ENCODE measurements at places on chromosomes 7 and 10.

DNA sequence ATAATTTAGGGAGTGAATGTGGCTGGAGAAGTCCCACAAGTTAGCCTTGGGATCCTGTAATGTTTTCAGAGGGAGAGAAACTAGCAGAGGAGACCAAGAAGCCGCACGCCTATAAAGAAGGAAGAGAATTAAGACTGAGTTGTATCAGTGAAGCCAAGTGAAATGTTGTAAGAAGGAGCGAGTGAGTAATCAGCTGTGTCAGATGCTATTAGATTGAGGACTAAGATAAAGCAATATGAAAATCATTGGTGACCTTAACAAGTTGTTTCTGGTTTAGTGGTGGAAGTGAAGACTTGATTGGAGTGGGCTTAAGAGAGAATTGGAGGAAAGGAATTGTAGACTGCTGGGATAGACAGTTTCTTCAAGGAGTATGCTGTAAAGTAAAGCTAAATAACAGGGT lies 8.8 kb downstream of the CCSER2 start:
- DNase-seq: no peak

GRCh38 chr7:130398526-130399090 lies 18.3 kb downstream of the CPA1 start:
- no peak for DNase-seq

- no peak for DNase-seq
Observed at GRCh38 chr10:126373972-126374371, 14.3 kb downstream of the ADAM12 start.

GRCh38 chr7:68722044-68722443 lies 876.2 kb upstream of the AUTS2 start:
- DNase-seq: no peak

- no peak for DNase-seq
Observed at GRCh38 chr10:12656518-12657142, 307.3 kb downstream of the CAMK1D start.

DNA sequence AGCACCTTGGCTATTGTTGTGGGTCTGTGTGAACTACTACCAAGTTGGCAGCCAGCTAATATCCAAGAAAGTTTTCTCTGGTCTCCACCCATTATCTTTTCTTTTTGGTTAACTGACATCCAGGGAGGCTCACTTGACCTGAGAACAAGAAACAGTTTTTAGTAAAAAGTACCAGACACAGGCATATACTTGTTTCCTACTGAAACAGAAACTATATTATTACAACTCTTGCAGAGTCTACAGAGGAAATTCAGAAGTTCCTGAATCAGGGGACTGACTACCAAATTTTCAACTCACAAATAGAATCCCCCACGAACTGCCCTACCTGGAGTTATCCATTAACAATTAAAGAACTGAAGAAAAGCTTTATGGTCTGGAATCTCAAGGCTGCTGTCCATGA lies 168.9 kb downstream of the KCND2 start:
- no peak for DNase-seq

DNA sequence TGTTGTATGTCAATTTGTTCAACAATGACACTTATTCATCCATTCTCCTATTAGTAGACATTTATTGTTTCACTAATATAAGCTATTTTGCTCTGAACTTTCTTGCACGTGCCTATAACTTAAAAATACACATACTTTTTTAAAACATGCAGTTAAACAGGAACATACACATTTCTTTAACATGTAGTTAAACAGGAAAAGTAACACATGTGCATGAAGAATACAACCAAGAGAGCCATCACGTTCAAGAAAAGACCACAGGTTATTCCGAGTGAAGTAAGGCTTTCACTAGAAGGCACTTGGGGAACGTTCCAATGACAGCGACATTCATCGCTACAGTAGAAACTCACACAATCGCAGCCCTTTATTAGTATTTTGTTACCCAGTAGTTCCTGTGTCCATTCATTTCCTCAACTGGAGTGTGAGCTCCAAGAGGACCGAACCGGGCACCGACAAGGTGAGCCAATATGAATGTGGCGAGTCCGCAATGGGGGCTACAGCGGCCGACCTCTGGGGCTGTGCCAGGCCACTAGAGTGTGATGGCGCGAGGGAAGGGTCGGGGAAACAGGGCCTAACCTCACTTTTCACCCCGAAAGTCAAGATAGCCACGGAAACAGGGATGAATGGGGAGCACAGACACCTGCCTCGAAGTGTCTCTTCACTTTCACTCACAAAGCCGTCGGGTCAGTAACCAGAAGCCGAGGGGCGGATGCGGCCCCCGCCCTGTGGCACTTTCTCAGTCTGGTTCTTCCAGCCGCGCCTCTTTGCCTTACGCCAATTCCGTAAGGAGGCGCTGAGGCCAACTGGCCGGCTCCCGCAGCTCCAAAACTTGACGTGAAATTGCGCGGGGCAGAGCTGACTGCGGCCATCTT lies 775 bp upstream of the SEPTIN7 start:
- peak; percentile 62 for DNase-seq

- no peak for DNase-seq
Observed at GRCh38 chr7:158157460-158157859, 430.2 kb downstream of the PTPRN2 start.

DNA sequence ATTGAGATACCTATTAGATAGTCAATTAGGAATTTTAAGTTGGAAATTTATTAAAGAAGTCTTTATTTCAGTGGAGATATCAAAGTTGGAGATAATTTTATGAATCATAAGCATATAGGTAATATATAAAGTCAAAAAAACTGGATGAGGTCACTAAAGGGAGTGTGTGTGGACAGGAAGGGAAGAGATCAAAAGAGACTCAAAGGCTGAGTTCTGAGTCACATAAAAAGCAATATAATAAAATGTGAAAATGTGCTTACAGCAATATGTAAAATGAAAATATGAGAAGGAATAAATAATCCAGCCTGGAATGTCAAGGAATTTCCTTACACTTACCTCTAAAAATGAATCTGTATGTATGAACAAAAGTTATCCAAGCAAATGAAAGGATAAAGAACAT lies 583.3 kb upstream of the SORCS1 start:
- no peak for DNase-seq

GRCh38 chr7:123562121-123562520 lies 4.5 kb upstream of the NDUFA5 start:
- no peak for DNase-seq

GRCh38 chr7:20403331-20403730 lies 72.6 kb downstream of the ITGB8 start:
- DNase-seq: no peak

- no peak for DNase-seq
Observed at GRCh38 chr7:90945104-90945787, 319.0 kb upstream of the FZD1 start.

DNA sequence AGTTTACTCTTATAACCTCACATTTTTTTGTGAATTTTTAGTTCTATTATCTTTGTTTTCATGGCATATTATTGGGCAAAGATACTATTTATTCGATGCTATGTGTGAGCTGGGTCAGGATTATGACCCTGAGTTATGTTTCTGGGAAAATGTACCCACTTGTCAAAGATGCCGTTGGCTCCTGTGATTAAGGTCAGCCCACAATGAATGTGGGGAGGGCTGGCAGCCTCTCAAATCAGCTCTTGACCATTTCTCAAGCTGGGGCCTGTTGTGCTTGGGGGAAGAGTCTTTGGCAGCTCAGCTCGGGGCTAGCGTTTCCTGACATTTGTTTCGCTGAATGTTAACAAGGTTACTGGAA lies 97.5 kb downstream of the TCF7L2 start:
- no peak for DNase-seq

DNA sequence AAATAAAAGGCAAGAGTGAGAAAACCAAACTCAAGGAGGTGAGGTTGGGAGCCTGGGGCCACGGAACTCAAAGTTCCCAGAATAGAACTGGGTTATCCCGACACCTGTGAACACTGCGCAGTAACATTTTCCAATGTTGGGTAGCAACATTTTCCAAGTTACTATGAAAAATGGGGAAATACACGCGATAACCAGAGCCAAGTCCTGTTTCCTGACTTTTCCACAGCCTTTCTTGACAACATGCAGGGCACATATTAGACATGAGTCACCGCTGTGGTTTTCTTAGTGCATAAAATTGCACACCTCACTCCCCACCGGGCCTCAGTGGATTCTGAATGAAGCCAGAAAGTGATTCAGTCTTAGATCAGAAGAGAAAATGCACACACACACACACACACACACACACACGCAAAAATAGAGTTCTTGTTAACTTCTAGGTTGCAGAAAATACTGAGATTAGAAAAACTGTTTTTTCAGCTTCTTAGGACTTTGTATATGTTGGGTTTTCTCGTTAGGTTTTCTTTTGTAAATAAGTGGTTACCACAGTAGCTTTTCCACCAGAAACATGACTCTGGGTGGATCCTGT lies 70.0 kb downstream of the CAMK1D start:
- peak; percentile 43 for DNase-seq

DNA sequence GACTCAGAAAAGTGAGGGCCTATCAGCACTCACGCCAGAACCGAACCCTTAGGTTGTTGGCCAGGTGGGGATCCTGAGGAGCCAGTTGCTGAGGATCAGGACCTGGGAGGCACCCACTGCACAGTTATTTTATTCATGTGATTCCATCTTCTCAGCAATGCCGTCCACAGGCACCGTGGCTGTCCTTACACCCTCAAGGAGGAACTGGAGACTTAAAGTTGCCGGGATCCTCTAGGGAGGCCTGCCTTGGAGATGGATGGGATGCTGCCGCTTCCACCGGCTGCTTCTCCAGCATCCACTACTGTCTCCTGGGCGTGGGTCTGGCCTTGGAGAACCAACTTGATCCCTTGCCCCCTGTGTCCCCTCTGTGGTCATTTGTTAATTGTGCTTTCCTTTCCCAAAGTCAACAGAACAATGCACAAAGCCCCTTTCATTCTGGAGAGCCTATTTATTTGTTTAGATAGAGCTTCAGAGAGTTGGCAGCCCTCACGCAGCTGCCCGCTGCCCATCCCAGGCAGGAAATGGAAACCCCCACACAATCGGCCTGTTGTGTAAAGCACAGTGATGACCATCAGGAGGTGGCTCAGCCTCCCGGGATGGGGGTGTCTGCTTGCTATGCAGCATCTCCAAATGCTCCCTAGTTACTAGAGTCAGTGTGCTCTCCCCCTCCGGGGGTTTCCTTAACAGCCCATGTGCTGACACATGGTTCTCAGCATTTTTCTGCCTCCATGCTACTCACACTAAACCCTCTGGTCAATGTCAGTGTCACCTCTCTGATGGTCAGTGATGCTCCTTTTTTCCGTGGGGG lies 52.9 kb upstream of the IGFBP3 start:
- no peak for DNase-seq

- DNase-seq: no peak
Observed at GRCh38 chr7:150738092-150738491, 874 bp downstream of the GIMAP5 start.

GRCh38 chr7:27918503-27918902 lies 178.5 kb downstream of the TAX1BP1 start:
- DNase-seq: no peak

GRCh38 chr10:132697578-132698200 lies 88.3 kb downstream of the NKX6-2 start:
- no peak for DNase-seq

DNA sequence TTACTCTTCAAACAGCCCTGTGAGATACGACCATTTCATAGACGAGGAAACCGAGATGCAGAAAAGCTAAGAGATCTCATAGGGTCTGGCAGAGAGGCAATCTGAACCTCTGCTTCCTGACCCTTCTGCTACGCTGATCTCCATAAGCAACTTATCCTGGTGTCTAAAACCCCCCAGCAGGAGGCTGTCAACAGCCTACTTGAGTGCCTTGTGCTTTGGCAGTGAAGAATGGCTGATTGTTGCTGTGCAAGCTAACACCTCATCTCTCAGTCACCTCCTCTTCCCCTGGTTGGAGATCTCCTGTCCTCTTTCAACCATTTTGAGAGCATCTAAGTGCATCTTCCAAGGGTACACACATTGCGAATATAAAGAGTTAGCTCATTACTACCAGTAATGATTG lies 86.2 kb downstream of the AOAH start:
- DNase-seq: no peak

- no peak for DNase-seq
Observed at GRCh38 chr10:47357911-47358310, 9.7 kb downstream of the RBP3 start.

- DNase-seq: no peak
Observed at GRCh38 chr10:104612571-104613205, 28.4 kb upstream of the SORCS3 start.

DNA sequence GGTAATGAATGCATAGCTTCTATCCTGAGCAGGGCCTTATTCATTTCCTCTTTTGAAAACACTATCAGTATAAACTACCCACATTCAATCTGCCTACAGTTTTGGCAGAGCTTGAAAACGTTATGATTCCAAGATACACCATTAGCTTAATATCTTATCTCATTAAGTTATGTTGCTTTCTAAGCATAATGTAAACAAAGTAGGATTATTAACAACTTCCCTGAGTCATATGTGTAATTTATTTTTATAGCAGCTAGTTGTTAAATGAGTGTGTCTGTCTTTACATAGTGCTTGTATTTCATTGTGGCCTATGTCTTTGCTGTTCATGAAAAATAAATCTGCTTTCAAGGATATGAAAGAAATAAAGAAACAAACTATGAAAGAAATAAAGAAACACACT lies 106.2 kb upstream of the DLX6 start:
- no peak for DNase-seq

DNA sequence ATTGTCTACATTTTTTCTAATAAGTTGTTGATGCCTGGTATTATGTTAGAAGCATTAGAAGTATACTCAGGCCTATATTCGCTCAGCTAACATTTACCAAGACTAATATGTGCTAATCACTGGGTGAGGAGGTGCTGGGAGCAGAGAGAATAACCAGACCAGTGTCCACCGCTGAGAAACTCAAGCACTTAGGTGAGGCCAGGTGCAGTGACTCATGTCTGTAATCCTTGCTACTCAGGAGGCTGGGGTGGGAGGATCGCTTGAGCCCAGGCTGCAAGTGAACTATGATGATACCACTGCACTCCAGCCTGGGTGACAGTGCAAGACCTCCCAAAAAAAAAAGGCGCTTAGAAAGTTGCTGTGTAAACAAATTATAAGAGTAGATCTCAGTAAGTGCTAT lies 182.2 kb upstream of the AOAH start:
- no peak for DNase-seq

DNA sequence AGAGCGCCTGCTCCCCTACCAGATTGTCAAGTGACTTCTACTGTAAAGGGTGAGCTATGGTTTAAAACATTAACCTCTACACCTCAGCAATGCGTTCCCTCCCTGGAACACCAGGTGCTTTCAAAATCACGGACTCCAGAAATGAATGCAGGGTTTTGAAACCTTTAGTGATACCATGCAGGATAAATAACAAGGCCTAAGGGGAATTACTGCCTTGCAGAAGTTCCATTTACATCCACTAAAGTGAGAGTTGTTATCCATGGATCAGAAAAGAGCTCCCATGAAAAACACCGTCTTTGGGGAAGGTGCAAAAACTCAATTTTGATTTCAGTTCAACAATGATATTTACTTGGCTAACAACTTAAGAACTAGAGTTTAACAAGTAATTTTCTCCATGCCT lies 4.0 kb downstream of the FZD8 start:
- no peak for DNase-seq

DNA sequence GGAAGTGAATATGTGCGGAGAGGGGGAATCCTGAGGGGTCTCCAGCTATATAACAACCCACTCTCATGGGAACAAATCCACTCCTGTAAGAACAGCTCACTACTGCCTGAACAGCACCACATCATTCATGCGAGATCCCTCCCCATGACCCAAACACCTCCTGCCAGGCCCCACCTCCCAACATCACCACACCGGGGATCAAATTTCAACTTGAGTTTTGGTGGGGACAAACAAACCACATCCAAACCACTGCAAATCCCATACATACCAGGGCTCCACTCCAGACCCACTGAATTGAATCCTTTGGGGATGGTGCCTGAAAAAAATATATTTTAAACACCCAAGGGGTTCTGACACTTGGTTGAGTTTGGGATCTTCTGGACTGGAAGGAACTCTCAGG lies 181.5 kb upstream of the PLXNA4 start:
- no peak for DNase-seq

- DNase-seq: no peak
Observed at GRCh38 chr10:52485462-52485861, 171.4 kb downstream of the DKK1 start.

All from stimulated activated CD8-positive, alpha-beta memory T cell treated with anti-CD3 and anti-CD28 coated beads, Interleukin-7, amount 100 ng/mL, for 48 hours (primary cell).